IMR-90 (cell line): ENCODE measurements at places on chromosomes 2 and 18. TPM values are rescaled to one million over a fixed set of nuclear protein-coding genes. Genes with fewer than 3 reads are reported as not detected.

GRCh38 chr2:54735636-54736035 lies 12.2 kb downstream of the EML6 start:
- no peak for DNase-seq

GRCh38 chr2:53826030-53826410 lies 33.7 kb downstream of the GPR75 start:
- no peak for DNase-seq

The MYCN gene
- polyA plus RNA-seq, result not detected in 2 replicates

DNA sequence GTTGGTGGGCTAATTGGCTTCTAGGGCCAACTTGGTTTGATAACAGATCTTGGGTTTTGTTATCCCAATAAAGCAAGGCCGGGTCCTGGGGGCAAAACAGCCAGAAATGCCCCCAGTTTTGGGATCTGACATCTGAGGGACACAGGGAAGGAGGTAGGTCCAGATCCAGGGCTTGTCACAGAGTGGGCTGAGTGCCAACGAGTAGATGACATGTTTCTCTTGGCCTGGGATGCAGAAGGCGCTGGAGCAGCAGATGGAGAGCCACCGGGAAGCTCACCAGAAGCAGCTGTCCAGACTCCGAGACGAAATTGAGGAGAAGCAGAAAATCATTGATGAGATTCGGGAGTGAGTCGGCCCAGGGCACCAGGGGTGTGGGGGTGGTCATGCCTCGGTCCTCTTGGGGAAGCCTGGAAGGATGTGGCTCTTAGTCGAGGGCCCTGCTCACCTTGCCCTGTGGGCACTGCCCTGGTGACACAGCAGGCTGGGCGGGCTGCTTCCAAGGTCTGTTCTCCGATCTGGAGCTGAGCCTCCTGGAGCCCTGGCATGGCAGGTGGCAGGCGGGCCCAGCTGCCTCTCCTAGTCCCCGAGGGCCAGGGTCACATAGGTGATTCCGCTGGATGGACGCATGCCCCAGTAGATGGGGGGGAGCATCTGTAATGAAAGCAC lies 40.2 kb upstream of the LYPD6B start:
- DNase-seq, result no peak

The CCBE1 gene
- 64.8 and 65.1 TPM in 2 replicates for polyA plus RNA-seq

DNA sequence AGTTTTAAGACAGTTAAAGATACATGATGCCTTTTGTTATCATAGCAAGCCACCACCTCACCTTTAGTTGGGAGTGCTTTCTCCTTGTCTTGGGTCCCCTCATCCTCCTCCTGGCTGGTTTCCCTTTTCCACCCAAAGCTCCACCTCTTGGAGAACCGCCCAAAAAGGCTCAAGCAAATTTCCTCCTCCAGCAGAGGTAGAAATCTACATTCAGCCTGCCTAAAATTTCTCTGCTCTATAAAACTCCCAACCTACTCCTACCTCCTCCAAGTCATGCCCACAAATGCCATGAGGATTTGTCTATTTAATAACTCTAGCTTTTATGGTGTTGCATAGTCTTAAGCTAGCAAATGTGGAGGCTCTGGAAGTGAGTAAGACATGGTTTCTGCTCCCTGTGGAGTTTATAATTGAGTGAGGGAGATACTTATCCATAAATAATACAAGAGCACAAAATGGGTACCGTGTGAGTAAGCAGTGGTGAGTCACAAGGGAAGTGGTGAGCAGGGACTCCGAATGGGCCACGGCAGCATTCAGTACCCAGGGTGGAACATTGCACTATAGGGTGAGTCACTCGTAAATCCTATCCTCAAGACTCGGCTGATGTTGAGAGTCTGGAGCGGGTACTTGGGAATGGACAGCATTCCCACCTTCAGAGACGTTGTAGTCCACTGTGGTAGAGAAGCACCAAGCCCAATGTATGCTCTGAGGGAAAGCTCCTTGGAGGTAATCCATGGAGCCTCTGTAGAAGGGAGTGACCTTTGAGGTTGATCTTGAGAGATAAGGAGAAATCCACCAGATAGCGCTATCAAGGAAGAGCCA lies 146.3 kb downstream of the RTN4 start:
- DNase-seq, result peak; percentile 99

- peak; percentile 5 for DNase-seq
These were observed 151.7 kb upstream of the ITGA4 start for GRCh38 chr2:181305301-181306123.

DNA sequence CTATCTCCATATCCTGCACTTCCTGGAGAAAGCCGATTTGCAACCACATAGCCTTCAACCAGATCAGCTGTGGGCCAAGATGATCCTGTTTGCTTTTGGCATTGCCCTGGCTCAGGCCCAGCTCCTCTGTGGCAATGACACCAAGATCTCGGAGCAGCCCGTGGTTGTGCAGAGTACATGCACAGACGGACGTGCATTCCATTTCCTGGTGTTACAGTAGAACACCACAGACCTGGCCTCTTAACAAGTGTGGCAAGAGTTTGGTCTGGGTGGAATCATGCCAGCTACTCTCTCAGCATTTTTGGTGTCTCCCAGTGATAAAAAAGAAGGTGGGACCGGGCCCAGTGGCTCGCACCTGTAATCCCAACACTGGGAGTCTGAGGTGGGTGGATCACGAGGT lies 20.0 kb downstream of the MALT1 start:
- DNase-seq, result no peak

GRCh38 chr18:55381277-55381676 lies 206.7 kb downstream of the TCF4 start:
- DNase-seq, result peak; percentile 89

- peak; percentile 35 for DNase-seq
These were observed 26.8 kb upstream of the EPAS1 start for GRCh38 chr2:46270384-46270783.

The KCMF1 gene
- polyA plus RNA-seq, result 49.6 and 49.9 TPM in 2 replicates

The ACOXL gene
- not detected in 2 replicates for polyA plus RNA-seq

The MZT2B gene
- 115 and 227 TPM in 2 replicates for polyA plus RNA-seq

The GALR1 gene
- polyA plus RNA-seq, result not detected in 2 replicates

The B3GNT2 gene
- 4.2 and 5.0 TPM in 2 replicates for polyA plus RNA-seq

The ANKRD36C gene
- 1.5 and 2.2 TPM in 2 replicates for polyA plus RNA-seq

- no peak for DNase-seq
These were observed 164.3 kb downstream of the ZFP36L2 start for GRCh38 chr2:43062058-43062457.

DNA sequence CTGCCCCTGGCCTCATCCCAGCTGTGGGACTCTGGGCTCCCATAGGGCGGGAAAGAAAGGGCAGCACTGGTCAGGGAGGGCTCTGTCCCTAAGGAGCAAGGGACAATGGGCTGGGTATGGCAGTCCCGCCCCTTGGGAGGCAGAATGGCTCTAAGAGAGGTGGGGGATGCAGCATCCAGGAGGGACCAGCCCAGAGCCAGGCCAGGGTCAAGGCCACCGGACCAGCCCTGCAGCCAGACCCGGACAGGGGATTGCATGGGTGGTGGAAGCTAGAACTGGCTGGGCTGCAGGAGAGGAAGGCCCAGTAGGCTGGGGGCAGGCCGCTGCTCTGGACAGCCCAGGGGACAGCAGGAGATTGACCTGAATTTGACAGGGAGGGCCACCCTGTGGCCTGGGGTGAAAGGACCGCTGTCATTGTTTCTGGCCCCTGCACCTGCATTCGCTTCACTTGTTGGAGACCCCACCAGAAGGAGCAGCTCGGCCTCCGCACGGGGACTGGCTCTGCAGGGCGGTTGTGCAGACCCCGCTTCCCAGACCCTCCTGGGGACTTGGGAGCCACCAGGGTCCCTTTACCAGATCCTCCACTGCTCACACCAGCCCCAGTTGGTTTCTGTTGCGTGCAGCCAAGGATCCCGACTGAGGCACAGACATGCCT lies 14.6 kb downstream of the RAMP1 start:
- no peak for DNase-seq

GRCh38 chr2:18825838-18826237 lies 236.5 kb upstream of the NT5C1B start:
- no peak for DNase-seq

The ITPRIPL1 gene
- 0.84 and 0.99 TPM in 2 replicates for polyA plus RNA-seq

DNA sequence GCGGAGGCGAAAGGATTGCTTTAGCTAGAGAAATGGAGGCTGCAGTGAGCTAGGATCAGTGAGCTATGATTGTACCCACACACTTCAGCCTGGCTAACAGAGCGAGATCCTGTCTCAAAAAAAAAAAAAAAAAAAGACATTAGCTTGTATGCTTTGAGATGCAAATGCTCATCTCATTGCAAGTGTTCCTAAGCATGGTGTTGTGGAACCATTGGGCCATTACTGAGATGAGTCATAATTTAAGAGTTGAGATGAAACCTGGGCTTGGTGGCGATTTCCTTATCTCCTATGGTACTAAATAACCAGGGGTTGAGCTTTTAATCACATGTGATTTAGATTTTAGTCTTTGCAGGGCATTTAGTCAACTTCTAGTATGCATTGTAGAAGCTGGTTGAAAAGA lies 2.2 kb downstream of the PLEKHA3 start:
- DNase-seq, result no peak

The MRO gene
- not detected in 2 replicates for polyA plus RNA-seq

GRCh38 chr2:53265544-53266299 lies 501.9 kb upstream of the CHAC2 start:
- DNase-seq, result no peak

The SERPINB12 gene
- polyA plus RNA-seq, result not detected in 2 replicates

The QPCT gene
- 1.6 and 1.9 TPM in 2 replicates for polyA plus RNA-seq
